ENCODE measurements at places on chromosomes 2 and 18. TPM values are rescaled to one million over a fixed set of nuclear protein-coding genes. Genes with fewer than 3 reads are reported as not detected.

DNA sequence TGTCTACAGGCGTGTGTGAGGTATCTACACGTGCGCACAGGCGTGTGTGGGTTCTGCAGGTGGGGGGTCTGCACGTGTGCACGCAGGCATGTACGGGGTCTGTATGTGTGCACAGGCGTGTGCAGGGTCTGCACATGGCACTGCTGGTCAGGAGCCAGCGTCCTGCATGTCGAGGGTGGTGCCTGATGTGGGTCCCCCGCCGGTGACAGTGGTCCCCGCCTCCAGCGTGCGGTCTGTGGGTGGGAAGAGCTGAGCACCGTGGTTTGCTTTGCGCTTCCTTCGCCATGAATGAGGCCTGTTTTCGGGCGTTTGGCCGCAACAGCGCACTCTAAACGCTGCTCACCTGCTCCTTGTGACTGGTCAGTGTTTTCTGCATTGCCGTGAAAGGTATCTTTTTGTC lies 57.2 kb downstream of the CTDP1 start:
- DNase-seq, result no peak

- DNase-seq, result no peak
Observed at GRCh38 chr2:37558623-37559022, 112.8 kb downstream of the CDC42EP3 start.

DNA sequence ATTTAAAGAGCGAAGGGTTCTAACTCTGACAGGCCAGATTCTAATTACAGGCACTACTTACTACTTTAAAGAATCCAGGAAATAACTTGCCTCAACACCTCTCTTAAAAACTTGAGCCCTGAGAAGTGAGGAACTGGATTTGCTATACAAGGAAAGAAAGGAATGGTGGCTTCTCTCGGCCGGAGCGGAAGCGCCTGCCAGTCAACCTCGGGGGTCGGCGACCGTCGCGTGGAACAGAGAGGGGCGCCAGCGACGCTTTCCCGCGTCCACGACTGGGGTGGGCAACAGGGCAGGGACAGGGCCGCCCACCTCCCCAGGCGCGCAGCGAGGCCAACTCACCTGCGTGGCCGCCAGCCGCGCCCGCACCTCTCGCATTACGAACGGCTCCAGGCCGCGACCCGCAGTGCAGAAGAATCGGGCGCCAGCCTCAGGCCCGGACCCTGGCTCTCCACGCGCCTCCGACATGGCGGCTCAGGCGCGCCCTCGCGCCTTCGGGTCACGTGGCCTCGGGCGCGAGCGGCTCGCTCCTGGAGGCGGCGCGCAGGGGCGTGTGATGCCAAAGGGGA lies at the start of gene THUMPD2:
Gene THUMPD2, minus strand, starts transcription at position 484 of the 566 bp plus-strand sequence. Its CDS starts 19 bp downstream, at position 465.
- peak; percentile 86 for DNase-seq

DNA sequence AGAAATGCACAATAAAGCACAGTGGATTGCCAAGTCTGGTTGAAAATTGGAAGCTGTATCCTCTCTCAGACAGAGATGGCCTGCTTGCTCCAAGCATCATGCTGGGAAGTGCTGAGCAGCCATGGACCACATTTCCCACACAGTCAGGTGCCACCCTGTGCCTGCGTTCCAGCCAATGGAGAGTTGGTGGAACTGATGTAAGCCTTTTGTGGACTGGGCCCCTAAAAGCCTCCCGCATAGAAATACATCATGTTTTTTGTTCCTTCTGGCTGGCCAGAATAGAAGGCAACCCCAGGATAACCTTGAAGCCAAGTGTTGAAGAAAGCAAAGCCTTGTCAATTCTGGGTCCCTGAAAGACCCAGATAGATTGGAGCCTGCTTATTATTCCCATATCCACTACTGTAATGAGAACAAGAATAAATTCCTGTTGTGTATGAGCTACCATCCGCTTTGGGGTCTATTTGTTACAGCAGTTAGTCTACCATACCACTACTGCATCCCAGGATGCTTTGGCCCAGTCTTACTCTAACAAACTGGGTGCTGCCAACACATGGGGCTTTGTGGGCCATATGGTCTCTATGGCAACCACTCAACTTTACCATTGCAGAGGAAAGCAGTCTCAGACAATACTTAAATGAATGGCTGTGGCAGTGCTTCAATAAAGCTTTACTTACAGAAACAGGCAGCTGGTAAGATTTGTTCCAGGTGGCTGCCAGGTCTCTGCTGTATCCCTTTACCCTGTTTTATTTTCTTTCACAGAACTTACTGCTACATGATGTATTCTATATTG lies 65.4 kb downstream of the POLE4 start:
- DNase-seq, result no peak

DNA sequence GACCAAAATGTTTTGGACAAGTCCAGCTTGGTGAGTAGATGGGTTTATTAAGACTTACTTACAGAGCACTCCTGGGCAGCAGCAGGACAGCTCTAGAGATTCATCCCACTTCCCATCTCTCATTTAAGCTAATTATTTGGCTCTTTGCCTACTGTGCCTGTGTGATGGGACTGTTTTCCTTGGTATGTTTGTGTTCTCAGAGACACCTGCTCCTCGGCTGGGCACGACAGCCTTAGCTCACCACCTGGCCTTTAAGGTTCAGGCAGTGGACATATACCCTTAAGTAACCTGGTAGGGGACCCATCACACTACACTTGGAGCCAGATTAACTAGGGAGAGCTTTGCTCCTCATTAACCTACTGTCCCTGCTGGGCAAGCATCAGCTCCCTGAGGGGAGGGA lies 41.7 kb upstream of the EFEMP1 start:
- no peak for DNase-seq

- DNase-seq, result peak; percentile 51
Observed at GRCh38 chr2:240622531-240623235, 2.6 kb upstream of the GPR35 start.

DNA sequence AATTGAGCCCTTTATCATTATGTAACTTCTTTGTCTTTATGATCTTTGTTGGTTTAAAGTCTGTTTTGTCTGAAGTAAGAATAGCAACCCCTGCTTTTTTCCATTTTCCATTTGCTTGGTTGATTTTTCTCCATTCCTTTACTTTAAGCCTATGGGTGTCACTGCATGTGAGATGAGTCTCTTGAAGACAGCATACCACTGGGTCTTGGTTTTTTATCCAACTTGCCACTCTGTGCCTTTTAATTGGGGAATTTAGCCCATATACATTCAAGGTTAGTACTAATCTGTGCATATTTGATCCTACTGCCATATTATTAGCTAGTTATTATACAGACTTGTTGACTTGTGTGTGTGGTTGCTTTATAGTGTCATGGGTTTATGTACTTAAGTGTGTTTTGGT lies 89.6 kb downstream of the NBEAL1 start:
- DNase-seq, result no peak

DNA sequence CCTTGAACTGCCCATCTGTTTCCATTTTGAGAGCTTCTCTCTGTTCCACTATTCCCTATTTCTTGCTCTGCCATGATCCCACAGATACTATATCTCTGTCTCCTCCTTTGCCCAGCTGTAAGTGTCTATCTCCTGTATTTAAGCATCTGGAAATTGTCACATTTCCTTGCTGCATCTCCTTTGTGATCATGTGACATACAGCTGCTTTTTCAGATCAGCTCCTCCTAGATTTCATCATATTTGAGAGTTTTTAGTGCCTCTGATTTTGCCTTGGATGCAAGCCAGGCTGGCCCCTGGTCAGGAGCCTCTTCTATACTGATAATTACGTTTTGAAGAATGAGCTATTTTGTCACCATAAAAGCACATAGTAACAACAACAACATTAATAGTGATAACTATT lies 131.7 kb upstream of the TNP1 start:
- peak; percentile 64 for DNase-seq

DNA sequence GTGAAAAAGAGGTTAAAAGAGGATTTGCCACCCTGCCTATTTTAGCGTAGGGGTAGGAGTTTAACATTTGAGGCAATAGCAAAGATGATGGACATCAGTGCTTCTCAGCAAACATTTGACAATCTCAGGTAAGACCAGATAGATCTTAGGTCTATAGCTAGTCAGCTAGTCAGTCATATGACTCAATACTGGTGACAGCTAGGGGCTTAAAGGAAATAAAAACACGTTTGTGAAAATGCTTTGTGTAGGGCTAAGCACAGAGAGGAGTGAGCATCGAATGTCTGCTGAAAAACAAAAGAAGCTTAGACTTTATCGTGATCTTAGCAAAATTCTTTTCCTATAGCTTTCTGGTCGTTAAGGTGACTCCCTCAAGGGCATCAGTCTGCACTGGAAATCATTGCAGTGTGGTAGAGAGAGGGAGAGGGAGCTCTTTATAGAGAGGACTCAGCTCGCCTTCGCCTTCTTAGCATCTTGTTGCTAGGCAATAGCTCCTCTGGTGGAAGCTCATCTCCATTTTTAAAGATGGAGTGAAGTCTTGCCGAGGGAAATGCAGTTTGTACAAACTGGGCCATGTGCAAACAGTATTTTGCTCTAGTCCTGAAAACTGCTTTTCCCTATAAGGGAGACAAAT lies 62.8 kb upstream of the SLC38A11 start:
- no peak for DNase-seq

DNA sequence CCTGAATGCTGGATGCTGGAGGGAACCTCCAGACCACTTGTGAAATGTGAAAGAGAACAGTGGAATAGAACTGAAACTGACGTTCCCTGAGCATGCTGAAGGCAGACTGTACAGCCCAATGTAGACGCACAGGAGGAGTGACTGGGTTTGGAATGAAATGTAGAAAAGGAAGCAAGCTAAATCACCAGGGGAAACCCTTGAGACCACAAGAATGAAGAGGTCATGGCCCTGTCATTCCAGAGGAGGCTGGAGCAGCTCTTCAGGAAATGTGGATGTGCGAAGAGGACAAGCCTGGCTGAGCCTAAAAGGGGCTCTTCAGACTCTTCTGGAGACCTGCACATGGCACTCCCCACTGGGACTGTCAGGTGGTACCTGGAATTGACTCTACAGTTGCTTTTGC lies 118.5 kb upstream of the ALPP start:
- no peak for DNase-seq

GRCh38 chr2:233792720-233793119 lies 14.6 kb downstream of the MROH2A start:
- DNase-seq, result no peak

- no peak for DNase-seq
Observed at GRCh38 chr2:222595581-222595980, 60.3 kb downstream of the FARSB start.

GRCh38 chr2:236857246-236857645 lies 228.4 kb upstream of the COPS8 start:
- no peak for DNase-seq

GRCh38 chr18:2917259-2918047 lies 70.6 kb downstream of the EMILIN2 start:
- DNase-seq, result no peak

- no peak for DNase-seq
Observed at GRCh38 chr2:61436092-61436491, 34.8 kb downstream of the USP34 start.

DNA sequence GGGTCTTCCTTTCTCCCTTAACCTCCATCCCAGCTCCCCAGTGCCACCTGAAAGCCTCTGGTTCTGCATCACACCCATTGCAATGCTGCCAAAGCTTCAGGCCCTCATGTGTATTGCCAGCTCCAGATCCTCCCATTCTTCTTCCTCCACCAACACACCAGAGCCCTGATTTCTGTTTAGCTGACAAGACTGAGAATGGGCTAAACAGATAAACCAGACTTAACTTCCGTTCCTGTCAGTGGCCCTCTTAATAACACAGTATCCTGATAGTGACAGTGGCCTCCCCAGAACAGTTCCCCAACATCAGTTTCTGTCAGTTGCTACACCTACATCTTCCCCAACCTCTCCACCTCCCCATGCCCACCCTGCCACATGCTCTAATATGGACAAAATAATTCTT lies 31.3 kb upstream of the C1D start:
- DNase-seq, result no peak

DNA sequence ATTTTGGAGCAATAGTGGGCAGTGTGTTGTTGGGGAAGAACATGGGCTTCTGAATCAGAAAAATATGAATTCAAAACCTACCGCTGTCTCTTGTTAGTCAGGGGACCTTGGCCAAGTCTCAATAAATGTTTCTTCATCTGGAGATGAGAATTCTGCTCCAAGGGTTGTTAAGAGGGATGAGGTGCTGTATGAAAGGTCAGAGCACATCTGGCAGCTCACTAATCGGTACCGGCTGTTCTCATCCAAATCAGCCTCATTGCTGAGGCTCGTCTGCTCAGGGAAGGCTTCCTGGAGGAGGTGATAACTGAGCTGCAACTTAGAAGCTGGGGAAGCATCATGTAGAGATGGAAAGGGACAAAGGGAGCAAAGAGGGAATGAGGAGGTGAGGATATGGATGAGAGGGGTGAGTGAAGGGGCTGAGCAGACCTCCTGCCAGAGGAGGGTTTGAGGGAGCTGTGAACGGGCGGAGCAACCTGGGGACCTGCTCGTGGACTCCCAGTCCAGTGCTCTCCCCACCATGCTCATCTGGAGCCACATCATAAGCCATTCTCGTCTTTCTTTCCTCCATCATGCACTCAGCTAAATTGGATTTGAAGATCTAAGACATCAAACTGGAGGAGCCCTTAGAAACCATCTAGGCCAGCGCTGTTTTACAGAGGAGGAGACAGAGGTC lies 47.4 kb downstream of the GREB1 start:
- DNase-seq, result no peak

- DNase-seq, result no peak
Observed at GRCh38 chr2:17661460-17661859, 92.2 kb downstream of the SMC6 start.

DNA sequence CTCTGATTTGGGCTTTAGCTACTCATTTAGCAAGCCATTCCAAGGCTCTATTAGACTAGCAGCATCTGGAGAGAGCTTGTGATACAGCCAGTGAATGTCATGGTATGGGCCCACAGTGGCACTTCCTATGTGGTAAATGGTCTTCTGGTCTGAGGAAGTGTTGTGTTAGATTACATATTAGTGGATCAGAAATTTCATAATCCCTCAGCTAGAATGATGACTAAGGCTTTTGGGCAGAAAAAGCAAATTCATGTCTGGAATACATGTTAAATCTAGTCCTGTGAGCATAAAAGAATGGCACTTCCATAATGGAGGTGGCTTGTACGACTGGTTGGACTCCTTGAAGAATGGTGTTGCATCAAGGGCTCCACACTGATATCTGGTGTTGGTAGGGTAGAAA lies 436.8 kb upstream of the CWC22 start:
- no peak for DNase-seq

DNA sequence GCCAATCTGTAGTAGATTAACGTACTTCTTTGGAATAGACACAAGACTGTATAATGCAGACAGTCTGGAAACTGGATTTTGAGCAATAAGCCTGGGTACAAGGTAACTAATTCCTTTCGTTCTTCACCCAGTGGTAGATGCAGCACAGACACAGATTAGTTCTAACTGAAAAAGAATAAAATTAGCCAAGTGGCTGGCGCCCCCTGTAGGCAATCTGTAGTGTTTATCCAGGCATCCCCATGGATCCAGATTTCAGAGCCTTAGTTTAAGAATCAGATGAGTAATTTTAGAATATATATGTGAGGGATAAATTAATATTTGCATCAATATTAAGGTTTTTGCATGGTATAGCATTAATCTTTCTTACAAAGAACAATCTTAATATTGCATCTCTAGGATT lies 563.9 kb downstream of the DCC start:
- no peak for DNase-seq

GRCh38 chr2:235262750-235263149 lies 231.1 kb upstream of the AGAP1 start:
- no peak for DNase-seq

Gene GKN2
- 1.1 TPM for polyA plus RNA-seq

Gene ZAP70
- 1.8 TPM for polyA plus RNA-seq

Gene HDAC4
- 11.5 TPM for polyA plus RNA-seq

Gene GALR1
- 0.07 TPM for polyA plus RNA-seq

Gene POTEF
- polyA plus RNA-seq, result not detected

Gene CXCR1
- polyA plus RNA-seq, result 0.10 TPM

Gene TMEM178A
- 9.4 TPM for polyA plus RNA-seq

Gene SLC20A1
- 33.9 TPM for polyA plus RNA-seq

Gene ACKR3
- 32.1 TPM for polyA plus RNA-seq

Gene ZC3H6
- 9.6 TPM for polyA plus RNA-seq

Gene C2orf72
- polyA plus RNA-seq, result 0.45 TPM

Gene TXNDC2
- polyA plus RNA-seq, result 0.08 TPM

Gene BUB1
- 32.9 TPM for polyA plus RNA-seq
